ENCODE measurements at places on chromosomes 7 and 10.

DNA sequence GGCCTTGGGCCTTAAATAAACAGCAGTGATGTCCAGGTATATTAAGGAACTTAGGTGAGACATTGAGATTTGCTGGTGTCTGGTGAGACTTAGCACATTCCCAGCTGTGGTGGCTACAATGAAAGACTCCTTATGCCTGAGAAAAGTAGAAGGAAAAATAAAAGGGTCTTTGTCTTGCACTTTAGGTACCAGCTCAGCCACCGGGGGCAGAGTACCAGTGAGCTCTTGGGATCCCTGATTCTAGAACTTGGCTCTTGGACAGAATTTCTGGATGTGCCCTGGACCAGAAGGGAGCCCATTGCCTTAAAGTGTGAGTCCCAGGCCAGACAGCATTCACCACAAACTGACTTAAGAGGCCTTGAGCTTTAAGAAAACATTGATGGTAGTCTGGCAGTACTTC is 1038.7 kb downstream of the SORCS3 start:
- no peak for DNase-seq

DNA sequence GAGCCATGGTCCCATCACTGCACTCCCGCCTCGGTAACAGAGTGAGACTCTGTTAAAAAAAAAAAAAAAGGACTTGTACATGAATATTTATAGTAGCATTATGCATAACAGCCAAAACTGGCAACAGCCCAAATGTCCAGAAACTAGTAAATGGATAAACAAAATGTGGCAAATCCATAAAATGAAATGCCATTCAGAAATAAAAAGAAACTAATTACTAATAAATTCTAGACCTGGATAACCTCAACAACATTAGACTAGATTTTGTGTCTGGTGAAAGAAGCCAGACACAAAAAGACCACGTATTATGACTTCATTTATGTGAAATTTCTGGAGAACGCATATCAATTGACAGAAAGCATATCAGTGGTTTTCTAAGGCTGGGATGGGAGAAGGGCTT is 74.5 kb downstream of the HPSE2 start:
- no peak for DNase-seq

DNA sequence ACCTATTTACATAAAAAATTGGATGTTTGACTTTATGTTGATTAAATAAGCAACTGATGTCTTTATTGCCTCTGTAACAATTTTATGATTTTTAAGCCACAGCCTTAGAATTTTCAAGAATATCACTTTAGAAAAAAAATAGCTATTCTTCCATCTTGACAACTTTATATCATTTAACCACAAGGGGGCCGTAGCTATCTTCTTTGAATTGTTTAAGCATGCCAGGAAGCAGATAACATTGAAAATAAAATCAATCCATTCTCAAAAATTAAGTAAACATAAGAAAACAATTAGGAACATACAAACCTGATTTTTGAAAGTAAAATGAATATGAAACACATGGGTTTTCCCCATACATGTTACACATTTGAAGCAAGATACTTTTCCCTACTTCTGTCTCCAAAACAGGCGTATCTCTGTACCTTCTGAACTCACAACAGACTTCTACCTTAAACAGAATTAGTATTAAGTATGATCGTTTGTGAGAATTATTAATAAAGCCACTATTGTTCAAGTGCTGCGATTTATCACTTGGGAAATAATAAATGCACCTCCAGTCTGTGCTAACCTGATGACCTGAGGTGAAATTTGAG is 209.0 kb downstream of the CACNA2D1 start:
- DNase-seq = peak; percentile 45

- DNase-seq = no peak
Observed at GRCh38 chr10:74754381-74754821, 72.0 kb upstream of the KAT6B start.

- DNase-seq = peak; percentile 17
Observed at GRCh38 chr7:121113288-121113687, 124.8 kb downstream of the CPED1 start.
